ENCODE measurements at places on chromosomes 2 and 18.

GRCh38 chr2:70816726-70817125 lies 3.7 kb downstream of the CLEC4F start:
- DNase-seq: no peak

DNA sequence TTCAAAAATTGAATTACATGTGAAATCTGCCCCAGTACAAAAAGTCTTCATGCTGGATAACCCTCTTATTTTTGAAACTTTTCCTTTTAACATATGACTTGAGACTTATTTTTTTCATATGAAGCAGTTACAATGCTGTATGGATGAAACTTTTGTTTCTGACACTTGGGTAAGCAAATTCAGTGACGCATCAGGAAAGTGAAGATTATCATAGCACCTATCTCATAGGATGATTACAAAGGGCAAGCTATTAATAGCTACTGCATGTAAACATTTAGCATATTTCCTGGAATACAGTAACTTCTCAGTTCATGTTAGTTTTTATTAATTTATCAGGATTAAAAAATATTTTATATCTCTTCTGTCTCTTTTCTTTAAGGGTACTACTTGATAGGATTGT lies 1109.2 kb downstream of the LRP1B start:
- no peak for DNase-seq

GRCh38 chr2:240129311-240129710 lies 6.8 kb downstream of the COPS9 start:
- DNase-seq: no peak

GRCh38 chr2:46448641-46449040 lies 30.7 kb upstream of the TMEM247 start:
- no peak for DNase-seq

- no peak for DNase-seq
Observed at GRCh38 chr2:194700726-194701125, 956.3 kb upstream of the SLC39A10 start.

DNA sequence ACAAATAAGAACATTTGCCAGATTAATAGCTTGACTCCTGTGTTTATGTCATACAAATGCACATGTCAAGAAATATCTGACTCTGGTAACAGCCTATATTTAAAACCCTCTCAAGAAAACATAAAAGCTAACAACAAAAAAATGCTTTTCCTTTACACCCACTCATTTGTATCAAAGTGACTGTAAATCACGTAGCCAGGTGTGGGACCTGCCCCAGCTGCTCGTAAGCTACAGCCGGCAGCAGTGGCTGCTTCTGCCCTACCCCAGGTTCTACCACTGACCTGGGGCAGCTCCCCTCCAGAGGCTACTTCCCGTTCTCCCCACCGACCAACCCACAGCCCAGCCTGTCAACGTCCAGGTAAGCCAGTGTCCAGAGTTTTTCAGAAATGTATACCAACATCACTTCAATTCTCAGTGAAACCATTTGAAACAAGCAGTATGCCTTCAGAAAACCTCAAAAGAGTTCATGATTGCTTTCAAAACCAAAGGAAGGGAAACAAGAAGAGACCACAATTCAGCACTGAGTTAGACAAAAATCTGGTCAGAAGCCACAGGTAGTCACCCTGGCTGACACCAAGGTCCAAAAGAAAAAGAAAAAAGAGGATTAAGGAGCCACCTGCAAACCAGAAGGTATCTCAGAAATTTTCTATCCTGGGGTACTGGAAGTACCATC lies 40.4 kb downstream of the KIDINS220 start:
- no peak for DNase-seq

- no peak for DNase-seq
Observed at GRCh38 chr18:48308755-48309575, 100.2 kb downstream of the ZBTB7C start.

- no peak for DNase-seq
Observed at GRCh38 chr2:18630941-18631340, 41.6 kb upstream of the NT5C1B start.

- no peak for DNase-seq
Observed at GRCh38 chr2:117888897-117889296, 74.4 kb downstream of the DDX18 start.

DNA sequence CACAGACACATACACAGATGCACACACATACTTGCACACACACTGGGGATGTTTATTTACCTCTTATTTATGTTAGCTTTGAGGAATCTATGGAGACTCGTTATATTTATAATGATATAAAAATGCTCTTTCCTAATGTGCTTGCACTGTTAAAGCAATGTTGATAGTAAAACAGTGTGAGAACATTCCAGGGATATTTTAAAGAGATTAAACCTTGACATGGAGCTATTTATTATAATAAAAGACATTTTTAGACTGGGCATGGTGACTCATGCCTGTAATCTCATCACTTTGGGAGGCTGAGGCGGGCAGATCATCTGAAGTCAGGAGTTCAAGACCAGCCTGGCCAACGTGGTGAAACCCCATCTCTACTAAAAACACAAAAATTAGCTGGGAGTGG lies 557.3 kb upstream of the ZNF804A start:
- DNase-seq: no peak

GRCh38 chr2:214492152-214492551 lies 81.3 kb downstream of the VWC2L start:
- DNase-seq: no peak

DNA sequence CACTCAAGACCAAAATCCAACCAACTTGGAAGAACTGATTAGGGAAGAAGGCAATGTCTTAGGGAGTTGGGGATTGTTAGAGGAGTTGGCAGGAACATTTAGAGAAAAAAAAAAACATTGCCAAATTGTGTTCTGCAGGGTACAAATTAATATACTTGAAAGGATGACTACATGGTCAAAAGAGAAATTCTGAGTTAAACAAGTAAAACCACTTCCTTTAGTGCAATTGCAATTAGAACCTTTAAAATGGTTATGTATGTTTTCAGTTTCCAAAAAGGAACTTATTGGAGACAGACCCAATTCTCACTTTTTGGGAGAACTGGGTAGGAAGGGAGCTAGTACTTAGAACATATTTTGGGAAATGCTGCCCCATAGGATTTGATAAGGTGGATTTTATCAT lies 137.9 kb downstream of the GPD2 start:
- no peak for DNase-seq

DNA sequence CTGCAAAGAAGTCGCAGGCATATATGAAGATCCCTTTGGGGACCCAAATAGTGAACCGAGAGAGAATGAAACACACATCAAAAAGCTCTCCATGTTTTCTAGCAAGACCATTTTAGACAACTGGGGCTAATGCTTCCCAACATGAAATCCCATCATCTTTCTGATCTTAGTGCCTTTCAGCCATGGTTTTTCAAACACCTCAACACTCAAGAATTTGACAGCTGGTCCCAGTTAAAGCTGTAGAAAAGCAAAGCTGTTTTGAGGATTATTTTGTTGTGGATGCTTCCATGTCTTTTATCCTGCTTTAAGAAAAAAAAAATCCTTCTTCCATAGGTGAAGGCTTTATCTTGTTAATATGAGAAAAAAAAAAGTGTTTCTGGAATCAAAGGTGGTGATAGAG lies 259.1 kb downstream of the STK39 start:
- no peak for DNase-seq
